MV-4-11 (cell line): ENCODE measurements at places on chromosomes 16 and 17.

- DNase-seq = no peak
These were observed 6.3 kb upstream of the EXOSC6 start for GRCh38 chr16:70258065-70258464.

- no peak for DNase-seq
These were observed 78.8 kb downstream of the CDRT15 start for GRCh38 chr17:14157822-14158221.

DNA sequence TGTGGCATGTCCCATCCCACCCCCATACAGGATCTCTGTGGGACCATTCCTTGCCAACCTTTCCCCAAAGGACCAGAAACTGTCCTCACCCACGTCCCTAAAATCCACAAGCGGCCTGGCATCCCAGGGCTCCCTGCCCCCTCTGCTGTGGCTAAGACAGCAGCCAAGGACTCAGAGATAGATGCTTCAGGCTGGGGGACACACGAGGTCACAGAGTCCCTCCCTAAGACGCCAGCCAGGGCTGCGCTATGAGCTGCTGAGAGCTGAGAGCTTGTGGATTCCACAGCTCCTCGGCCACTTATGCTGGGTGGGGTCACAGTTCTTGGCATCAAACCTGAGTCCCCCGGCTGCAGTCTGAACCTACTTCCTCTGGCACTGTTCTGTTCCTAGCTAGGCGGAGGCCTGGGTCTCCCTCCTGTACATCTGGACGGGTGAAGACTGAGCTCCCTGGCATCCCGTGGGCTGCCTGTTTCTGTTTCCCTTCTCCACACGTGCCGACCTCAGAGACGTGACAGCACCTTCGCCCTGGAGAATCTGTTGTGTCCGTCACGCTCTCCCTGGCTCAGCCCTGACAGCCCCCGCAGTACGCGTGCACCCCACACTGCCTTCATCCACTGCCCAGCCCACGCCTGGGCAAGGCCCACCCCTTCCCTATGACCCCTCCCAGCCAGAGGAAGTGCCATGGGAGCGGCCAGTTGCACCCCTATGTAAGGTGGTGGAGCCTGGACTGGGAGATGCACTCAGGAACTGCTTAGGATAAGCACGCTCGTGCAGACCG lies 61.2 kb downstream of the ENGASE start:
- DNase-seq = no peak

GRCh38 chr17:29138971-29139691 lies 41.1 kb downstream of the MYO18A start:
- peak; percentile 88 for DNase-seq

- DNase-seq = no peak
These were observed 496.7 kb upstream of the RBFOX1 start for GRCh38 chr16:6835941-6836340.

- DNase-seq = no peak
These were observed 555.0 kb upstream of the RBFOX1 start for GRCh38 chr16:6777624-6778023.

- no peak for DNase-seq
These were observed 10.9 kb downstream of the ADGRG1 start for GRCh38 chr16:57639172-57639887.

GRCh38 chr16:3017794-3018506 lies at the start of gene CLDN6:
Gene CLDN6, minus strand, starts transcription at chr16:3018183. Its CDS starts 2,162 bp downstream, at chr16:3016021.
- DNase-seq = no peak

DNA sequence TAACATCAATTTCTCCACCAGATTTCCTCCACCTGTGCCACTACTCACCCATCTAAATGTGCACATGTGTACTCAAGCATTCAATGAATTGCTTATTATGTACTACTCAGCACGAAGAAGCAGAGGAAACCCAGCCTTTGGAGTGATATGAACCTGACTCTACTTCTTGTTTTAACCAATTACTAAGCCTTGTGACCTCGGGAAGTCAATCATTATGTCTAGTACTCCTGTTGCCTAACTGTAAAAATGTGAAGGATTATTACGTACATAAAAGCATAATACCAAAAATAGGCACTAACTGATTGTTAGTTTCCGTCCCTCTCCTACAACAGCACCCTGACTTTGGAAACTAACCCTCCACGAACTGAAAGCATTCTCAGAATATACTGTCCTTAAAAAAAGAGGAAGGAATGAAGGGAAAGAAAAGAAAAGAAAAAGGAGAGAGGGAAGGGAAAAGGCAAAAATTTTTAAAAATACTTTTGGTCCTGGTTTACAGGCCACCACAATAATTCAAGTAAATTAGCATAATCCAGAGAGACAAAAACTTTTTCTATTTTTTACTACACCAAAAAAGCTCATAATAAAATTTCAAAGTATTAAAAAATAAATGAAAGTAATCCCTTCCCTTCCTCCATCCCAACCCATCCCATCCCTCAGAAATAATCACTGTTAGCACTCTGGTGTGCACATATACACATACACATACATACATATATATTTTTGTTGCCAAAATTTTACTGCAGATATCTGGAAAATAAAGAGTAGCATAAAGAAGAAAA lies 53.6 kb downstream of the KANSL1 start:
- peak; percentile 93 for DNase-seq

- DNase-seq = peak; percentile 85
These were observed 9.8 kb downstream of the SLC38A10 start for GRCh38 chr17:81285179-81285878.
